ENCODE measurements at places on chromosomes 7 and 10. TPM values are rescaled to one million over a fixed set of nuclear protein-coding genes. Genes with fewer than 3 reads are reported as not detected.

The CLIP2 gene
- 18.3 TPM for total RNA-seq

The CALML5 gene
- not detected for total RNA-seq

The OPALIN gene
- total RNA-seq: not detected

The FKBP6 gene
- not detected for total RNA-seq

The CPA2 gene
- total RNA-seq: not detected

The ZYX gene
- total RNA-seq: 86.5 TPM

The BMPER gene
- 1.3 TPM for total RNA-seq

The SPDYE8 gene
- 0.24 TPM for total RNA-seq

All from SJSA1 (cell line).